Motor neuron (in vitro differentiated cells): ENCODE measurements at places on chromosomes 12 and 14.
A peak's percentile ranks its signal among the peaks of the same experiment; 100 is the strongest.

GRCh38 chr12:89087149-89087825 is 265.0 kb downstream of the DUSP6 start:
- no peak for ATAC-seq

GRCh38 chr14:55926007-55926406 is 192.2 kb upstream of the PELI2 start:
- peak; percentile 80 for ATAC-seq

GRCh38 chr12:66829660-66830325 is 150.9 kb upstream of the GRIP1 start:
- no peak for ATAC-seq

DNA sequence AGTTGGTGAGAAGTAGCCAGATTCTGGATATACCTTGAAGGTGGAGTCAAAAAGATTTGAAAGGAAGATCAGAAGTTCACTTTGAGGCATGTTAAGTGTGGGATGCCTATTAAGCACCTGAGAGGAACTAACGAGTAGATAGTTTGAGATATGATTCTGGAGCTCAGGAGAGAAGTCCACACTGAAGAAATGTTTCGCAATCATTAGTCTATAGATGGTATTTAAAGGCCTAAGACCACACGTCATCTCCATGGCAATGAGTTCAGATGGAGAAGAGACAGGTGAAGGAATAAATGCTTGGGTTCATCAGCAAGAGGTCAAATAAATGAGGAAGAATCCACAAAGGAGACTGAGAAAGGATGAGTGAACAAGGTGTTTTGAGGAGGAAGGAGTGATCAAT is 192.9 kb upstream of the NEDD1 start:
- ATAC-seq = no peak

DNA sequence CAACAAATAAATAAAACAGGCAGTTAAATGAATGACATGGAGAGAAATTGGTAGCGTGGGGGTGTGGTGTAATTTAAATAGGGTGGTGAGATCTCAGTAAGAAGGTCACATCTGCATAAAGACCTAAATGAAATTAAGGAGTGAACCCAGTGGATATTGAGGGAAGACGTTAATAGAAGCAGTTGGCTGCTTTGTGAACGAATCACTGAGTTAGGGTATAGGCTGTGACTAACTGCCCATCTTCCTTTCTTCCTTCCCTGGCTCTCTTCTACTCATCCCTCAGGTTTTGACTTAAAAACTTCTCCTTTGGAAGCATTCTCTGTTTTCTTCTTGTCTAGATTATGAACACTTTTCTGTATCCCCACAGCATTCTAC is 64.7 kb downstream of the BTG1 start:
- ATAC-seq = no peak
